PC-9 (cell line): ENCODE measurements at places on chromosomes 1 and 21. TPM values are rescaled to one million over a fixed set of nuclear protein-coding genes. Genes with fewer than 3 reads are reported as not detected.

- DNase-seq, result no peak
Measured at GRCh38 chr1:29256979-29257804, 20.9 kb downstream of the PTPRU start.

DNA sequence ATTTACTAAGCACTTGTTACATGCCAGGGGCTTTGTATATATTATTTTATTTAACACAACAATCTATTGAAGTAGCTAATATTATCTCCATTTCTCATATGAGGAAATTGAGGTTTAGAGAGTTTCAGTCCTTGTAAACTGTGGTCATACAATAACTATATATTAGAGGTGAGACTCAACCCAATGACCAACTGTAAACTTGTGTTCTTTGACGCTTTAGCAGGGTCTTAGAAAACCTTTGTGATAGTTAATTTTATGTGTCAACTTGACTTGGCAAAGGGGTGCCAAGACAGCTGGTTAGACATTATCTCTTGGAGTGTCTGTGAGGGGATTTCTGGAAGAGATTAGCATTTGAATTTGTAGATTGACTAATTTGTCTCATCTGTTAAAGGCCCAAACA lies 252.4 kb upstream of the B3GALT2 start:
- DNase-seq, result no peak

DNA sequence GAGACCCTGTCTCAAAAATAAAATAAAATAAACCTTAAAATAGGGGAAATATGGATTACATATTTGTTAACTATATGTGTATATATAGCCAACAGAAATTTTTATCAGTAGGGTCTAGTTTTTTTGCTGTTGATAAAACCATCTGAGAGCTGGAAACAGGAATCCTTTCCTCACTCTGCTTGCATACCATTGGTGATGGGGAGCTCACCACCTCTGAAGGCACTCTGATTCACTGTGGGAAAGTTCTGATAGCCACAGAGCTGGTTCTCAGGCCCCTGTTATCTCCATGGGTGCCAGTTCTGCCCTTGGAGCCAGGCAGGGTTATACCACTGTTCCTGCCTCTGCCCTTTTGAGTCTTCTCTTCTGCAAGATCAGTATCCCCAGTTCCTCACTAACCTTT lies 17.8 kb upstream of the ZC3H12A start:
- no peak for DNase-seq

DNA sequence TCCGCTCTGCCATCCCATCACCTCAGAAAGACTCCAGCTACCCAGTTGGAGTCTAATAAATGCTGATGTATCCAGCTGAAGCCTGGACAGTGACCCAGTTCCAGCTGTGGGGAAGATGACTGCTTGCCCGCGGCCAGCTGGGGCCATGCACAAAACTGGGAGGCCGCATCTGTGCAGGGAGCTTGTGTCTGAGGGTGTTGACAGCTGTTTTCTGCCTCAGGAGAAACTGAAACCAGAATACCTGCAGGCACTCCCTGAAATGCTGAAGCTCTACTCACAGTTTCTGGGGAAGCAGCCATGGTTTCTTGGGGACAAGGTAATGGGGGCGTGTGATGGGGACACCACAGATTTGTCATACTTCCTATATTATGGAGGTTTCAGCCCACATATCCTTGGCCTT lies 3.2 kb downstream of the GSTM2 start:
- no peak for DNase-seq

DNA sequence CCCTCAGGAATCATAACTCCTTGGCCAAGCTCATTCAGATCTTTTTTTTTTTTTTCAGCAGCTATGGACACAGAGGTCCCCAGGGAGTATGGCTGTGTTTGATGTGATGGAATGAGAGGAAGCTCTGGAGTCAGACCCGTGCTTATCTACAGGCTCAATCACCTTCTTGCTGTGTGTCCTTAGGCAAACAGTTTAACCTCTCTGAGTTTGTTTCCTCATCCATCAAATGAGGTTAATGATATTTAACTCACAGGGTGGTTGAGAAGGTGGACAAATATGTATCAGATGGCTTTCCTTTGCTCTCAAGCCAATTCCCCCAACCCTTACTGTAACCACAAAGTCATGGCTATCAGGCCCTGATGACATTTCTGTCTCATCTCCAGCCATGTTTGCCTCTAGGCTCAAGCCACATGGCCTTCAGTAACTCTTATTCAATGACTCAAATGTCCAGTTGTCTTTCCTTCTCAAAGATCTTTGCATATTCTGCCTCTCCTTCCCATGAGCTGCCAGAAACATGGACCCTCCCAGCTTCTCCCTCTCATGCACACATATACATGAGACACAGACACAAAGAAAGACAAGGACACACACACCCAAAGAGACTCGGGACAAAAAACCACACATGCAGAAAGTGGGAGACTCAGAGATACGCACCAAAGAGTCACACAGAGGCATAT lies 303.5 kb upstream of the KAZN start:
- DNase-seq, result no peak

GRCh38 chr1:32273391-32274208 lies 18.3 kb upstream of the HDAC1 start:
- peak; percentile 79 for DNase-seq

- DNase-seq, result no peak
Measured at GRCh38 chr1:22174446-22175220, 31.7 kb upstream of the WNT4 start.

DNA sequence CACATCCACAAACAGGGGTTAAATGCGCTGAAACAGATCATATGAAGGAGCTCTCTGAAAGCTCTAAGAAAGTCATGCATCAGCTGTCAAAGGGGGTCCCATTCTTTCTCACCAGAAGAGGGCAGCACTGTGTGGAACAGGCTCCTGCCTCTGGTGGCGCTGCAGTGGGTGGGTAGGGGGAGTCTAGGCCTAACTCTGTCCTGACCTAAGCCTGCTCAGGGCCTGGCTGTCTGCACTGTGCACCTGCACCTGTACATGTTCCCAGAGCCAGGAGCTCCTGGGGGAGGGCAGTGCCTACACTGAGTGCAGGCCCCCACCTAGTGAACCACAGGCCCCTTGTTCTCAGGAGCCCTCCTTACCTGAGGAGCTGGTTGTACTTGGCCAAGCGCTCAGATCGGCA lies 16.0 kb downstream of the ENO1 start:
- DNase-seq, result no peak

- no peak for DNase-seq
Measured at GRCh38 chr1:243841507-243841906, 8.5 kb downstream of the AKT3 start.

The CGN gene
- 30.3 and 31.1 TPM in 2 replicates for total RNA-seq

The GJB5 gene
- total RNA-seq, result 18.1 and 20.0 TPM in 2 replicates
